ENCODE measurements at places on chromosomes 5 and 9.
A peak's percentile ranks its signal among the peaks of the same experiment; 100 is the strongest.

DNA sequence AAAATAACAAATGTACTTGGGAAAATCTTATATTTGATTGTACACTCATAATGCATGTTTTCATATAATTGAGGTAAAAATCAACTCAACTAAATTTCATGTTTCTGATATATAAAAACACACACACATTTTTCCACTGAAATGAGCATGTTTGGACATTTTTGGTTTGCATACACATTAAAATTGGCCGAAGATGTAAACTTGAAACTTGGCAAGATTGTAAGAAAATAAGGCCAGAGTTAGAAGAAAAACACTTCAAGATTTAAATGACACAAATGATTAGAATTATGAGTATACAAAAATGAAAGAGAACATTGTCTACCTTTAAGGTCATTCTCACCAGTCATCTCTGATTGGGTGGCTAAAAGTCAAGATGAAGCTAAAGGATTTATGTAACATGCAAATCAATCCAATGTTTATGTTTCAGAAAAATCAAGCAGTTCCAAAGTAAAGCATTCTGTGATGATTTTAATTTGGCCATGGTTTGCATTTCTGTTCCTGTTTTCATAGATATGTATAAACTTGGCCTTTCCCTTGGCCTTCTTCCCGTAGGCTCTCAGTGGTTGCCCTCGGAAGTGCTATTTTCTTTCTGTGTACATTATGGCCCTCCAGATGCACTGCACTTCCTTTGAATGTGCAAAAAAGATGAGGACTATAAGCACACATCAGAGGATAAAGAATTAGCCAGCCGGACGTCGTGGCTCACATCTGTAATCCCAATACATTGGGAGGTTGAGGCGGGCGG is 1105.4 kb upstream of the DMAC1 start:
- DNase-seq, result no peak

- no peak for DNase-seq
Observed at GRCh38 chr9:94971378-94972131, 245.1 kb downstream of the AOPEP start.

GRCh38 chr9:8916771-8917170 is 1117.2 kb upstream of the DMAC1 start:
- DNase-seq, result no peak

DNA sequence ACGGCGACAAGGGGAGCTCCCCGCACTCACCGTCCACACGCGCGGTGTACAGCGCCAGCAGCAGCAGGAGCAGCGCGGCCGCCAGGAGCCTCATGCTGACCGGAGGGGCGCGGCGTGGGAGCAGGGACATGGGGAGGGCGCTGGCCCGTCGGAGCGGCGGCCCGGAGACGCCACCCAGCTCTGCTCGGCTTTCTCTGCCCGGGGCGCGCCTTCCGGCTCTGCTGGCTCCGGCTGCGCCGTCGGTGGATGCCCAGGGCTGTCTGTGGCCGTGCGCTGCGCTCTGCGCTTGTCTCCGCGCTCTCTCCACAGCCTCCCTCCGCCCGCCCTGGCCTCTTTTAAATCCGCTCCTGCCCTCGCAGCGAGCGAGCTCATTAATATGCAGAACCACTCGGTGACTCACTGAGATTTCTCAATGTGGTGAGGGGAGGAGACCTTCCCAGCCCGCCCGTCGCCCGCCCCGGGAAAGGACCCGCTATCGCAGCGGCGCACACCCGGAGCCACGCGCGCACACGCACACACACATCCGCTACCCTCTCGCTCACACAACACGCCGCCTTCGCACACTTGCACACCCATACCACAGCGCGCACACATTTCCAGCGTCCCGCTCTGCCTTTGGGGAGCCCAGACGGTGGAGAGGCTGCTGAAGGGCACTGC is at the start of gene CXCL14:
TSS of gene CXCL14 (minus strand) at position 307 of the 657 bp plus-strand sequence. CDS start at position 94, 213 bp downstream.
- DNase-seq, result no peak

DNA sequence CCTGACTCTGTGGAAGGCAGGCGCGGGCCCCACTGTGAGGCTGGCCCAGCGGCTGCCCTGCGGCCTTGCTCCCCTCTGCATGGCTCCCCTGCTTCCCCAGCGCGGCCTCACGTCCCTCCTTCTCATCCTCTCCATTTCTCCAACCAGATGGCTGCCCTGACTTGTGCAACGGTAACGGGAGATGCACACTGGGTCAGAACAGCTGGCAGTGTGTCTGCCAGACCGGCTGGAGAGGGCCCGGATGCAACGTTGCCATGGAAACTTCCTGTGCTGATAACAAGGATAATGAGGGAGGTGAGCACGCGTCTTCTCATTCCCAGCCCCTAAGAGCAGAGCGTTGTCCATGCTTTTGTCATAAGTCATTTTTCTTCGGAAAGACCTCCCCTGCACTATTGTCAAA is 129.0 kb upstream of the WWC1 start:
- no peak for DNase-seq

GRCh38 chr5:102857076-102857818 is 102.1 kb downstream of the PAM start:
- no peak for DNase-seq

GRCh38 chr9:116705531-116705930 is 18.4 kb downstream of the TRIM32 start:
- no peak for DNase-seq

DNA sequence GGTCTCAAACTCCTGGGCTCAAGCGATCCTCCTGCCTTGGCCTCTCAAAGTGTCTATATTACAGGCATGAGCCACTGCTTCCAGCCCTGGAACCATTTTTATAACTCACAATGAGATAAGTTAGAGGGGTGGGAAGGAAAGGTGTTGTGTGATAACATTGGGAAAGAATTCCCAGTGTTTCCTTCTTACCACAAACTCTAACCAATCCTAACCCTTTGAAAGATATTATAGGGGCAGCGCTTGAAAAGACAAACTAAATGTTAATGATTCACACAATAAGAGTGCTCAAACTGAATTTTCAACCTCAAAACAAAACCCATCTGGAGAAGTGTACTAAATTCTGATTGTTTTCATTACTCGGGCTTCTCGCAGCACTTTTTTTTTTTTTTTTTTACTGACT is 109.7 kb downstream of the TSSK1B start:
- no peak for DNase-seq

GRCh38 chr9:95509851-95510708 is 6.7 kb downstream of the PTCH1 start:
- no peak for DNase-seq

GRCh38 chr9:133677126-133678010 is 41.2 kb downstream of the DBH start:
- peak; percentile 84 for DNase-seq

- DNase-seq, result peak; percentile 52
Observed at GRCh38 chr5:142087920-142088679, 20.5 kb upstream of the NDFIP1 start.

DNA sequence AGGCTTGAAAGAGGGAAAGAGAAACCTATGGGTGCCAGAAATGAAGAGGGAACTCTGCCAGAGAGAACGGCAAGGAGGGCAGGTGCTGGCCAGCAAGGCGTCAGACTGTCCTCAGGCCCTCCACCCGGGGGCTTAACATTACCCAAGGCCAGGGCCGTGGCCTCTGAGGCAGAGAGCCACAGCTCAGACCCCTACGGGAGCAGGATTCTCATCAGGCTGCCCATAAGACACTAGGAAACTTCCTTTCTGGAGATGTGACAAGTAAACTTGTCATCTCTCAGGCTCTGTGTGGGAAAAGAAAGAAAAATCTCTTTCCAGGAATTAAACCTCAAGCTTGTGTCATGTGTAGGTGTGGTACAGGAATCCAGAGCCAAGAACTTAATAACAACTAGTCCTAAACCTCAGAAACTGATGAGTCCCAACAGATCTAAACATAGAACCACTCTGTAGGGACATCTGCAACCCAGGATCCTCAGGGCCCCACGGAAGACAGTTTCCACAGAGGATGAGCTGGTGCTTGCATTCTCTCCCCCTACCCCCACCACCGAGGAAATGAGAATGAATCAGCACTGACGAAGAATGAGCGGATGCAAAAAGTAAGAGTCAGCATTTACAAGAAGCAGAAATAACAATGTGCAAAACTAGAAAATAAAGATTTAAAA is 74.3 kb downstream of the DCP2 start:
- no peak for DNase-seq

GRCh38 chr5:80055491-80056170 is 20.5 kb downstream of the THBS4 start:
- DNase-seq, result no peak

- no peak for DNase-seq
Observed at GRCh38 chr5:86371061-86371460, 246.7 kb upstream of the COX7C start.

DNA sequence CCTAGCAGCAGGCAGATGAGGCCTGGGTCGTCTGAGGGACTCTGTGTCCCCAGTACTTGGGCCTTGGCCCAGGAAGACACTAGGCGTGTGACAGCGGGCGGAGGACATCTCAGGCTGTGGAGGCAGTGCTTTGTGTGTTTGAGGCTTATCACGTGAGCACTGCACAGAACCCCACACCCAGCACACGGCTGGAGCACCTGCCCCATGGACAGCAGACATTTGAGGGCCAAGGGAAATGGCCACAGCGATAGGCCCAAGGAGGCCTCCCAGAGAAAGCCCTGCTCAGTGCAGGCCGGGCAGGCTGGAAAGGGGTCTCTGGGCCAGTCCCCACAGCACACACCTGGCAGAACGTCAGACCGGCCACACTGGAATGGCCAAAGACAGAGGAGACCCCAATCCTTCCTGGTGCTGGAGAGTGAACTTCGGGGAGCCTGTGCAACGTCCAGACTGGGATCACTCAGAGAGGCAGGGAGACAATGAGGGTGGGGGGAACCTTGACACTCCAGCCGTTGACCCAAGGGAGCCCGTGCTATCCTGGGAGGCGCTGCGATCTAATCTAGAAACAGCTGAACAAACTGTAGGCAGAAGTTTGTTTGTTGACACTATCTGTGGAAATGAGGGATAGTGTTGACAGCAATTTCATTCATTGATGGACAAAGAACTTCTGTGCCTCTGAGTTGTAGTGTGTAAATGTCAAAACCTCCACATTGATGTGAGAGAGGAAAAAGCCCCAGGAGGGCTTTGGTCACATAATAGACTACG is 19.6 kb upstream of the FLT4 start:
- DNase-seq, result no peak

GRCh38 chr9:135728436-135729110 is 26.6 kb downstream of the KCNT1 start:
- DNase-seq, result no peak

GRCh38 chr9:96379461-96379860 is 4.0 kb downstream of the SLC35D2 start:
- no peak for DNase-seq

GRCh38 chr5:135467051-135467625 is 15.0 kb upstream of the TIFAB start:
- no peak for DNase-seq

- no peak for DNase-seq
Observed at GRCh38 chr5:44888435-44888834, 79.7 kb downstream of the MRPS30 start.

DNA sequence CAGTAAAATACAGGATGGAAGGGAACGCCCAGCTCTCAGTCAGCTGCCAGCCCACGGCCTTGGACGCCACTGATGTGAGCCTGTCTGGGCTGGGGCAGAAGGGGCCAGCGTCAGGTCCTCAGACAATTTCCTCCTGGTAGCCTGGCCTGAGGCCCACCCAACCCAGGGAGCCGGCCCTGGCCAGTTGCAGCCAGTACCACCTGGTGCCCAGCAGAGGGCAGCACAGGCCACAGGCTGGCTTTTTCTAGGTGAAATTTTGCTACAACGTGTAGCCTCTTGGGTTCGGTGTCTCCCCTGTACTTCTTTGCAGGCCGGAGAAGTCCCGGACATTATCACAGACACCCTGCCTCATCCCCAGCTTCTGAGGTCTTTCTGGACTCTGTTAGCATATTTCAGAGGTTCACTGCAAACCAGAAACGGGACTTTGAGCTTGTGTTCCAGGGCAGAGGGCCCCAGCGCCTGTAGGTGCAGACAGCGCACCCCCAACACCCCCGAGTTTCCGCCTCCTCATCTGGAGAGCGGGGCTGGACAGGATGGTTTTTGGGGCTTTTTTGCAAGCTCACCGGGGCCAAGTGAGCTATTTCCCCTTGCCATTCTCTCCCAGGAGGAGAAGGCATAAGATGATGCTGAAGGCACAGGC is 45.9 kb upstream of the KCNMB1 start:
- DNase-seq, result peak; percentile 10

- no peak for DNase-seq
Observed at GRCh38 chr9:11893331-11893730, 799.9 kb upstream of the TYRP1 start.

GRCh38 chr5:144395704-144396103 is 225.0 kb downstream of the KCTD16 start:
- DNase-seq, result no peak

DNA sequence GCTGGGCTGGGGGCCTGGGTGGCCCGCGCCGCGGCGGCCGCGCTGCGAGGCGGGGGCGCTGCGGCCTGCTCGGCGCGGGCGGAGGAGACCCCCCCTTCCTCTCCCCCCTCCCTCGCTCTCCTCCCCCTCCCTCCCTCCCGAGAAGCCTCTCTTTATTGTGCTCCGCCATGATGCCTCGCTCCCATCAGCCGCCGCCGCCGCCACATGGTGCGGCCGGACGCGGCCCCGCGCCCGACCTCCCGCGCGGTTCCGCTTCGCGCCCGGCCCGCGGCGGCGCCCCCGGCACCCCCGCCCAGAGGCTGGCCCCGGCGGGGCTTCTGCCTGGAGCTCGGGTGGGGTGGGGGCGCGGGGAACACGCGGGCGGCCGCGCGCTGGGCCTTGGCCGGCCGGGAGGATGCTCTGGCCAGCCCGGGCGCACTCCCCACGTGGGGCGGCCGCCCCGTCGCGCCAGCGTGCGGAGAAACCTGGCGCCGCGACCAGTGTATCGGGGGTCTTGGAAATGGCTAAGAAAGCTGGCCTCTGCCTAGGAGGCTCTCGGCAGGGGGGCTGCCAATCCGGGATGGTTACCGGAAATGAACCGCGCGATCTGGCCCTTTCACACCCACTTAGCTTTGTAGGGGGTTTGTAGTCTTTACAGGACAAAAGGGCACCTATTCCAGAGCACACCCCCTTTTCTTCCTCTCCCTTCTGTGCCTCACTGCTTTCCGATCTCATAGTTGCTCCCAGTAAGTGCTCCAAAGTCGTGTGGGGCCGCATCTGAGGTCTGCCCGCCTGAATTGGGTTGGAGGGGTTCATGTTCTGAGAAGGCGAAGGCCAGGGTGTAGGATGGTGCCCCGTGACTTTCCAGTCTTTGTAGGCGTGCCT is 1.0 kb downstream of the SET start:
- DNase-seq, result peak; percentile 49

DNA sequence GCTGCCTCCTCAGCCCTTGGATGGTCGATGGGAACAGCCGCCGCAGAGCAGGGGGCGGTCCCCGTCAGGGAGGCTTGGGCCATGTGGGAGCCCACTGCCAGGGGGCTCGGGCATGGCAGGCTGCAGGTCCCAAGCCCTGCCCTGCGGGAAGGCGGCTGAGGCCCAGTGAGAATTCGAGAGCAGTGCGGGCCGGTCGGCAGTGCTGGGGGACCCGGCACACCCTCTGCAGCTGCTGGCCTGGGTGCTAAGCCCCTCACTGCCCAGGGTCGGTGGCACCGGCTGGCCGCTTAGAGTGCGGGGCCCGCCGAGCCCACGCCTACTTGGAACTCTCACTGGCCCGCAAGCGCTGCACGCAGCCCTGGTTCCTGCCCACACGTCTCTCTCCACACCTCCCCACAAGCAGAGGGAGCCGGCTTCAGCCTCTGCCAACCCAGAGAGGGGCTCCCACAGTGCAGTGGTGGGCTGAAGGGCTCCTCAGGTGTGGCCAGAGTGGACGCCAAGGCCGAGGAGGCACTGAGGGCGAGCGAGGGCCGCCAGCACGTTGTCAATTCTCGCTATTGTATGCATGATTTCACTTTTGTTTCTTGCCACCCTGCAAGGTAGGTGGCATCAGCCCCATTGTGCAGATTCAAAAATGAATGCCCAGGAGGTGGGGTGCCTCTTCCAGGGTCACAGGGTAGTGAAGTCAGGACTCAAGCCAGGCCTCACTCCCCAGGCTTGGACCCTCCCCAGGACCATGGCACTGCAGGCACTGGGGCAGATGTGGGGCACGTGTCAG is 48.6 kb downstream of the COL15A1 start:
- DNase-seq, result no peak
